Stomach (tissue), 19 donors: ENCODE measurements at places on chromosomes 1 and 21.

DNA sequence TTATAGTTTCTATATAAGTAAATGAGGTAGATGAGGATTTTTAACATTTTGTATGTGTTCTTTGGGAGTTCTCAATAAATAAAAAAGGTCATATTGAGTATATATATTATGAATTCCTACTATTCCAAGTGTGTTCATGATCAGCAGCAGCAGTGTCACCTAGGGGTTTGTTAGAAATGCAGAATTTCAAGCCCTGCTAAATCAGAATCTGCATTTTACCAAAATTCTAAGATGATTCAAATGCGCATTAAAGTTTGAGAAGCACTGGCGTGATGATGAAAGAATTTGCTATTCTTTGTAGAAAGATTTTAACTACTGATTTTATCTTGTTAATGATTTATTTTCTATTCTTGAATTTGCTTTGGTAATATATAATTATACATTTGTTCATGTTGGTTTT is 28.7 kb downstream of the F3 start:
- no peak for DNase-seq

DNA sequence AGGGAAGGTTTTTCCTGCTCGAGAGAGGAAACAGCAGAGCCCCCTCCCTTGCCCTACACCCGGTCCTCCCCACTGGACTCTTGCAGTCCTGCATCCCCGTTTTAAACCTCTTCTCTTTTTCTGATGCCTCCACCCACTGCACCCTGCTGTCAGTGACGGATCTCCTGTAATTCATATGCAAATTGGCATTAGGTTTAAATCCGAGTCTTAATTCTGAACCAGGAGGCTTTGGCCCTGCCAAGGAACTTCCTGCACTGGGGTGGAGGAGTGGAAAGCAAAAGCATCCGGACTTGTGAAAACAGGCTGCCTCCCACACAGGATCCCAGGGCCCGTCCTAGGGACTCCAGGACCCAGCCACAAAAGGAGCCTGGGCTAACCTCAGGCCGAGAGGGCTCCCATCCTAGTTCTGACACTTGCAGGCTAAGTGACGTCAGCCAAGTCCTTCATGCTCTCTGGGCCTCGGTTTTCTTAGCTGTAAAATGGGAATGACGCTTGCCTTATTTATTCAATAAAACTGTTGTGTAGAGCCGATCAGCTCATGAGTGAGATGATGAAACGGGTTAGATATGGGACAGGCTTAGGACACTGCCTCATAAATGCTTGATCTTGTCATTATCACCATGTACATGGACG is 613.3 kb downstream of the AJAP1 start:
- no peak for DNase-seq

DNA sequence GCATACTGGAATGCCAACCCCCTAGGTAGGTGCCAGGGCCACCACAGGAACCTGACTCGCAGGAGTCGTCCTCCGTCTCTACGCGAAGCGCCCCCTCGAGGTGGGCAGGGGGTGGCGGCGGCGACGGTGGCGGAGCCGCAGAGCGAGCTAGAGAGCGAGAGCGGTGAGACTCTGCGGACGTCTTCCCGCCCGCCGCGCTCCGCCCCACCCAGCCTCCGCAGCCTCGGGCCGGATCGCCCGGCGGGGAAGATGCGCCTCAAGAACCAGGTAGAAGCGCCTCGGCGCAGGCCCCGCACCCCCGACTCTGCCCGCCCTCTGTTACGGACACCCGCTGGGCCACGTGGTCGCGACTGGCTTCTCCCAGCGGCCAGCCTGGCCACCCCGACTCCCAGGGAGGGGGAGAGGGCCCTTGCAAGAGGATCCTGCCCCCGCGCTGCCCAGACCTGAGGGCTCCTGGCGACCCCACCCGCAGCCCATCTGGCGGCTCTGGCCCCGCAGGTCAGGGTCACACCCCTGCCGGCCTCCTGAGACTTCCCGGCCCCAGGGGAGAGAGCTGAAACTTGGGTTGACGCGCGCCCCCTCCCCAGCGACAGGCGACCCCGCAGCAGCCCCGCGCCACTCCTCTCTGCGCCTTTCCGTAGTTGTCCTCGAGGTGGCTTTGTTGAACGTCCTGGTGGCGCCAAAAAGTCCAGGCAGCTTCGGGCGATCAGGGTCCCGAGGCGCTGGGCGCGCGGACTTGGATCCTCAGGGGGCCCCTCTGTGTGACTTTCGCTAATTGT is 24.4 kb upstream of the AGBL4 start:
- no peak for DNase-seq

- DNase-seq: no peak
Measured at GRCh38 chr1:23023174-23023845, 4.0 kb downstream of the KDM1A start.

DNA sequence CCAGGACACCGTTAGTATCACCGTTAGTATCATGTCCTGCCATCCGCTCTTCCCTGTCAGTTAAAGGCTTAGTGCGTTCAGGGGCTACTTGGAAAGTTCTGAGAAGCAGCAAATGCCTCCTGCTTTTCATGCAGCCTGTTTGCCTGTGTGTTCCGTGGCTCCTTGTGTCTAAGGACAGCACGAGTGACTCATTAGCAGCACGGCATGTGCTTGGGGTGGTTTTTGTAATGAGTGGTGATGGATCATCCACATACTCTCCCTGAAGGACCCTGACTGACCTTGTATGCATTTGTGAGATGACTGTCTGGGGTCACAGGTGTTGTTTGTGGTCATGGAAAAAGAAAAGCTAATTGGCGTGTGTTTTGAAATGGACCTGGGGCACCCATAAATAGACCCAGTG is 221.9 kb downstream of the PBX1 start:
- DNase-seq: no peak

DNA sequence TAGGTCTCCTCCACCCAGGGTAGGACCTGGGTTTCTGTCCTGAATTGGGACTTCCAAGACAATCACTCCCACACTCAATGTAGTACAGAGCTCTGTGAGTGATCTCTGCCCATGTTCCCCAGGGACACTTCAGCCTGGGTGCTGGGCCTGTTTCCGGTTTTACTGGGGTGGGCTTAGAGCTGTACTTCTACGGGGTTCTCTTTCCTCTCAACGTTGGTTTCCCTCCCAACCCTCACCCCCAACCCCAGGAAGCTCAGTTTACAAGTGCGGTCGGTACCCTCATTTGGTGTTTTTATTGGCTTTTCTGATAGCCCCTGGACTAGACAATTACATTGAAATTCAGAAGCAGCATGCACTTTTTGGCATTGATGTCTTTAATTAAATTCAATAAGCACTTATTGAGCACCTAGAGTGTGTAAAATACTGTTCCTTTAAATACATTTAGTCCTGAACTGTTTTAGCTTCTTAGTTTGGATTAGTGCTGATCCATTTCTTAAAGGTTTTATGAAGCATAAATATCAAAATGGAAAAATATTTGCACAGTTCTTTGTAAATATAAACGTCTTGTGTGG is 542 bp upstream of the XPR1 start:
- no peak for DNase-seq

DNA sequence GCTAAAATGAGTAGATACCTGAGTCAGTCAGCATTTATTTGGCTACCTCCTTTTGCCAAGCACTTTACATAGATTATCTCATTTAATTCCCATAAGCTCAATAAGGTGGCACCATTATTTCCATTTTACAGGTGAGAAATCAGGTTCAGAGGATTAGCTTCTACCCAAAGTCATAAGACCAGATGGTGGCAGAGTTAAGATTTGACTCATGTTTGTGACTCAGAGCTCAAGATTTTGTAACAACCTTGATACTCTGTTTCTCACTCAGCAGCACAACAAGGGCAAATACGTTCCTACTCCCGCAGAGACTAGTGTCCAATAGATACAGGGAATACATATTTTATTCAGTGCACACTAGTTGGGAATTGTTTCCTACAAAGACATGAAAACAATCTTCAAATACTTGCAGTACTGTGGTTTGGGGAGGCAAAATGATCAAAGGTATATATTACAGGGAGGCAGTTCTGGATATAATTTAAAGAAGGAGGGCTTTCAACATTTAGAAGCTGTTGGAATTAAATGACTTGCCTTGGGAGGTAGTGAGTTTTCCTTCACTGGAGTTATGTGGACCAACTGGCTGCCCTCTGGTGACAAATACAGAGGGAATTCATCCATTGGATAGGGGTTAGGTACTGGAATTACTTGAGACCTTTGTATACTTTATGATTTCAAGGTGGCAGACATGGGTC is 3.6 kb downstream of the LEPR start:
- DNase-seq: no peak
